ENCODE measurements at places on chromosomes 11 and 22.

DNA sequence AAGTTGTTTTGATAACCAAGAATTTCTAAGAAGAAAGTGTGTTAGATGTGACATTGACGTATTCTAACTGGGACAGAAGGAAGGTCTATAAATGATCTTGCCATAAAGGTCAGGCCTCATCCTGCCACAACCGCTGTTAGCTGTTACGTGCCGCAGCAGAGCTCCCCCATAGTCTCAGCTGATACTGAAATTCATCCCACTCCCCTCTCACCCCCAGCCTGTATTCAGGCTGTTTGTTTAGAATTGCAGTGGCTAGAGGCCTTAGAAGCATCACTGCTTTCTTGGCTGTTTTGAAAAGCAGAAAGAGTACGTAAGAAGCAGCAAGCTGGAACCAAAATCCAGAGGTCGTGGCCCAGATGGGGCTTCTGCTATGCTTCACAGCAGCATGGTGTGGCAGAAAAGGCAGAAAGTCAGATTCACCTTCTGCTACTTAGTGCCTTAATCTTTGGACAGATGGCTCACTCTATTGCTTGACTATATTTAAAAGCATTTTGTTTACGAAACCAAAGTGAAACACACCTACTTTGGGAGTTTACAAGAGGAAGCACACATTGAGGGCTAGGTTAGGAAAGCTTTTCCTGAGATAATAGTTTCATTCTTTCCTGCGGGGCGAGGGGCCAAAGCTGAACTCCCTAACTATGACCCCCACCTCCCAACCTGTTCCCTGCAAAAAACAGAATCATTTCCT, 950 bp upstream of the LAYN start:
- no peak for DNase-seq

DNA sequence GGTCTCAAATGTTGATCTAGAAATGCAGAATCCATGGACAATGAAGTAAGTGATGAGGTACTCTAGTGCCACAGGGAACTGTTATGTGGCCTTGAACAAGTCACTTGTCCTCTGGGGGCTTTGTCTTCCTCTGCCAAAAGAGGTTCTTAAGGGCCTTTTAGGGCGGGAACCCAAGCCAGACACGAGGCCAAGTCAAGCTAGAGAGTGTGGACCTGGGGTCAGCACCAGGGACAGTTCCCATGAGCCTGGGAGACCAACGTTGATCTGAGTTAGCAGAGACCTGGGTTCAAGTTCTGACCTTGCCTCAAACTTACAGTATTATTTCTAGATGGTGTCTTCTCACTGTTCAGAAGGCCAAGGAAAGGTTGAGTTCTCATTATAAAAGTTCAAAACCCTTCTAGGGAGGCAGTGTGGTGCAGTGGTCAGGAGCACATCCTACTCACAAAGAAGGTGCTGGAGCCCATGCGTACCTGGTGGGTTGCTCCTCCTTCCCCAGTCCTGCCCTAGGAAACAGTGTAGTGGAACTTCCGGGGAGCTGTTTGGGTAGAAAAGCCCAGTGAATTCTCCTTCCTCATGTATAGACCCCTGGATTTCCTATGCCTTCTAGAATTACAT, 121.5 kb downstream of the CHST1 start:
- DNase-seq = no peak

- DNase-seq = no peak
Observed at GRCh38 chr22:43652845-43653244, 159.3 kb downstream of the EFCAB6 start.

GRCh38 chr22:49724030-49724892, 103.4 kb downstream of the BRD1 start:
- peak; percentile 73 for DNase-seq

- DNase-seq = peak; percentile 59
Observed at GRCh38 chr11:60989093-60989650, 17.7 kb downstream of the CD6 start.

DNA sequence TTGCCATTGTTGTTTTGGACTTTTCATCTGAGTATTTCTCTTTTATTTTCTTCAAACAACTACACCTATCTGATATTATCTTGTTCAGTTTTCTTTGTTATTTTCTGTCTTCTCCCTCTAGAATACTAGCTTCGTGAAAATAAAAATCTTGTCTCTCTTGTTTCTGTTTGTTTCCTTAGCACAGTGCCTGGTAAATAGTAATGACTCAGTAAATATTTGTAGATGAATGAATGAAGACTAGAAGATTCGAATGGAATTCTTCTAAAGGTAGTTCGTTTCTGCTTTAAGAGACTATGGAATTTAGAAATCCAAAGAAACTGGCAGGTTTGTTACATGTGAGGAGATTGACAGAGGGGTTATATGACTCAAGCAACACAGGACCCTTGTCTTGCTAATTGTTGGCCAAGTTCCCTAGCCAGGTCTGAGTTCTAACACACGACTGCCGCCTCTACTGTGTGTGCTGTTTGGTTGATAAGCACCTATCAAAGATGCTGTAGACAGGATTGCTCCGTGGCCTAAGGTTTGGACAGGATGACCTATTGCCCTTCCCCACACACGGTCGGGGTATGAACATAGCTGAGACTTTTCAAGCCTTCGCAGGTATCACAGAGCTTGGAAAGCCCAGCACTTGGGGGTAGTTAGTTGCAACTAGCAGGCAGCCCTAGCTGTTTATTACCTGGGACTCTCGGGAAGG, 831 bp upstream of the TMEM135 start:
- DNase-seq = no peak

DNA sequence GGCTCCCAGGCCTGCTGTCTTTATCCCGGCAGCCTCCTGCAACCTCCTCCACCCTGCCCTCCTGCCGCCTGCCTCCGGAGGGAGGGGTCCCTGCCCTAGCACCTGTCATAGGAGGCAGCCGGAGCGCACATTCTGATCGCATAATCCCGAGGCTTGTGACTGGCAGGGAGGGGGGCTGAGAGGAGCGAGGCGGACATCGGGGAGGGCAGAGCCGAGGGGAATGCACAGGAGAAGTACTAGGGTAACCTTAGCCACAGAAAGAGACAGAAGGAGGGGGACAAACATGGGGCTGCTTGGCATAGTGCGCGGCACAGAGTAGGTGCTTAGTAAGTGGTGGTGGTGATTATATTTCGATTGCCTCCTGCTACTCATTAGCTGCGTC, 9.2 kb upstream of the ALX4 start:
- DNase-seq = no peak

GRCh38 chr11:124817036-124817435, 16.8 kb upstream of the MSANTD2 start:
- DNase-seq = no peak

DNA sequence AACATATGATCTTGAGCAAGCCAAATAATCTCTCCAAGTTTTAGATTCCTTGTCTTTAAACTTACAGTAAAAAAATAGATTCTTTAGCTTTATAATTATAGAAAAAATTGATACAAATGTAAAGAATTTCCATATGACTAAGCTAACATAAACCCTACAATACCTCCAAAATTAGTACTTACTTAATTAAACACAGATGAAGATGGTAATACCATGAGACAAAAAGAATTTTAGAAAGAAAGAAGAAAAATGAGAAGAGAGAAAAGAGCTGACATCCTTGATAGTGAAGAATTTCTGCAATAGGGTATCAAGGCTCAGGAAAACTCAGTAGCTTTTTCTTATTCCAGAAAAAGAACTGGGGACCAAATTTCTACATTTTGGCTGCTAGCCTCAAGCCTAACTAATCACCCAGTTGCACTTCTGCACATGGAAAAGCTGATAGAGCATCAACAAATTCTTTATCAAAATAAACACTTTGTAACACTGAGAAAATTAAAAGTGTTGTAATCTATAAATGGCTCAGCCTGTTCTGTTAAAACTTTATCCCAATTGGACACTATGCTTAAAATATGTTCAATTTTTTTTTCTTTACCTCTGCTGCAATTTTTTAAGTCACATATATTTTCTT, 24.7 kb upstream of the SOX6 start:
- DNase-seq = no peak

DNA sequence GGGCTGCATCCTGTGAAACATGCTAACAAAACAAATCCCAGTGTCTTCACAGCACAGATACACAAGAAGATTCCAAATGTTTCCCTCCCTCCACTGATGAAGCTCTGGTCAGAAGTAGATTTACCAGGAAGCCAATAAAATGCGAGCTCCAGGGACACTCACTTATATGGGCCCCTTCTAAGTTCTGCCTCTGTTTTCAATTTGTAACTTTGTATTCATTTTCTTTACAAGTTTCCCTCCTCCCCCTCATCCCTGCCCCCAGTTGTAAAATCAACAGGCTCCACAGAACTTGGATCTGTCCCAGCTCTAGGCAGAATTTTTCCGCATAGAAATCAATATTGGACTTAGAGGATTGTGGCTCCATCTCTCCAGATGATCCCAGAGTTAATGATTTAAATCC, 48.1 kb upstream of the ME3 start:
- no peak for DNase-seq

- no peak for DNase-seq
Observed at GRCh38 chr11:20097319-20098221, 62.7 kb downstream of the DBX1 start.

DNA sequence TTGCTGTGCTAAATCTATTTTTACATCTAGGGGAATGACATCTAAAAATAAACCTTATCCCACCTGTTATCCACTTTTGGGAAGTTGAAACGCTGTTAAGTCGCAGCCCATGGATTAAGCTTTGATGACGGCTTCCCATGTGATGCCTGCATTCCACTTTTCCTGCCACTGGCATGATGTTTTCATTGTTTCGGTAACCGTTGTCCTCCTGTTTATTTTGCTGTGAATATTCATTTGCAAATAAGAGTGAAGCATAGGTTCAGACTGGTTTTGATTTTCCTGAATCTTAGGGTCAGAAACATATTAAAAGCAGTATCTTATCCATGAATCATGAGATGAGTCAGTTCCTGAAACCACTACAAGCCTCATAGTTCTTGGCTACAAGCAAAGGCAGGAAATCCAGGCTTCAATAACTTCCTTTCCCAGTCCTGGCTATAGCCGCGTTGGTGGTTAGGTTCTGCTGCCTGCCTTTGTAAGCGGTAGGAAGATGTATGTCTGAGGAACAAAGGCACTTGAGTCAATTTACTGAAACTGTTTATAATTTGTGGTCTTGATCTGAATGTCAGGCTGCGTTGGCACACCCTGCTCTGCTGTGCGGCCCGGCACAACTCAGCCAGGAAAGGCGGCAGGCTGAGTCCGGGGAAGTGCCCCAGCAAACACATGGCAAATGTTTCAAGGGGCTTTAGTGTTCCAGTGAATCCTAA, 19.4 kb downstream of the TEAD1 start:
- DNase-seq = no peak

- DNase-seq = no peak
Observed at GRCh38 chr11:3782963-3783362, 14.4 kb downstream of the NUP98 start.

DNA sequence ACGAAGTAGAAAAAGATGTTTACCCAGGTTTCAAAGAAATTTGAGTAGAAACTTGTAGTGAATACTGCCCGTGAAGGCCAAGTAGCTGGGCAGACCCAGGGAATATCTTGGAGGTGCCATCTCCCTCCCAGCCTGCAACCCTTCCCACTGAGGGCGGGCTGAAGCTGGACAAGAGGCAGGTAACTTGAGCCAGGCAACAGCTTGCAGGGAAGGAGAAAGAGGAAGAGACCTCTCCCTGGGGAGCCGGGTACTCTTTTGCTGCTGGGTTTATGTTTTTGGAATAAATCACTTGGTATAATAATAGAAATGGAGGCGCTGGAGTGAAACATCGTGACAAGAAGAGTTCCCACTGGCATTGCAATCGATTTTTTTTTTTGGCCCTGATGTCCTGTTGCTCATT, 49.4 kb upstream of the JAM3 start:
- no peak for DNase-seq

- DNase-seq = no peak
Observed at GRCh38 chr11:118305726-118306125, 1.2 kb downstream of the CD3E start.

GRCh38 chr22:17541476-17541875, 21.8 kb upstream of the SLC25A18 start:
- no peak for DNase-seq

DNA sequence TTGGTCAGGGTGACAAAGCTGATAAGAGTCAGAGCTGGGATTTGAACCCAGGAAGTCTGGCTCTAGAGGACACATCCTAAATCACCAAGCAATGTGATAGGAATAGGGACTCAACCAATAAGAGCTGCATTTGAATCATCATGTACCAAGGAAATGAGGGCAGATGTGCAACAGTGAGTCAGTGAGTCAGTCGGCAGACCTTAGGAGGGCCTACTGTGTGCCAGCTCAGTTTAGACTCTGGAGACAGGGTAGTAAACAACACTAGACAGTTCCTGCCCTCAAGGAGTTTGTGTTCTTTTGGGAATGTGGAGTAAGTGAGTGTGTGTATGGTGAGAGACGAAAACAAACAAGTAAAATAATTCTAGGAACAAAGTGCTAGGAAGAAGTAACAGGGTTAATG, 11.2 kb downstream of the IL10RA start:
- peak; percentile 52 for DNase-seq

GRCh38 chr11:64887757-64888405, 9.5 kb upstream of the EHD1 start:
- DNase-seq = peak; percentile 98

DNA sequence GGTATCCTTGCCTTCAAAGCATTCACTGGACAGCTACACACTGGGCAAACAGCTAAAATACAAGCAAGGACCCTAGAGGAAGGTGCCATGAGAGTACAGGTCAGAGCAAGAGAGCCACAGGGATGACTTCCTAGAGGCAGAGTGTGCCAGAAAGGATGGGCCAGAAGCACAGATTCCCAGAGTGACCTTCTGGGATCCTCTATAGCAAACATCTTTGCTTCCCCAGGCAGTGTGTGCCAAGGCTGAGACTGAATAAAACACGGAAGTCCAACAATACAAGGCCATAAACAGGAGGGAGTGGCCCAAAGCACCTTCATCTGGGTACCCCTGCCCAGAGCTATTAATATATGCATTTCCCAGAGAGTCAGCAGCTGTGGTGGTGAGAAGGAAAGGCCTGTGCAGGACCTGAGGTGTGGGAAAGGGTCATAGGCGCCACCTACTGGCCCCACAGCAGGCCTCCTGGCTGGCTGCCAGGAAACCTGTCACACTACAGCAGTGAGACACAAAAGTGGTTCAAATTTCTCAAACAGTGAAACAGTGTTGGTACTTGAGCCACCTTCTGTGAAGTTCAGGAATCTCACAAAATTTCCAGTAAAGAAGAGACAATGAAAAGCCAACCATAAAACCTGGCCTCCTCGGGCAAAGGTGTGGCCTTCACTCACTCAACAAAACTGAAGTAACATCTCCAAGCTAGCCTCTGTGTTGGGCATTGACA, 20.3 kb downstream of the CLPB start:
- peak; percentile 92 for DNase-seq
